RKO (cell line): ENCODE measurements at places on chromosomes 13 and 19.

GRCh38 chr19:16026756-16027155 lies 49.5 kb upstream of the TPM4 start:
- DNase-seq, result no peak

DNA sequence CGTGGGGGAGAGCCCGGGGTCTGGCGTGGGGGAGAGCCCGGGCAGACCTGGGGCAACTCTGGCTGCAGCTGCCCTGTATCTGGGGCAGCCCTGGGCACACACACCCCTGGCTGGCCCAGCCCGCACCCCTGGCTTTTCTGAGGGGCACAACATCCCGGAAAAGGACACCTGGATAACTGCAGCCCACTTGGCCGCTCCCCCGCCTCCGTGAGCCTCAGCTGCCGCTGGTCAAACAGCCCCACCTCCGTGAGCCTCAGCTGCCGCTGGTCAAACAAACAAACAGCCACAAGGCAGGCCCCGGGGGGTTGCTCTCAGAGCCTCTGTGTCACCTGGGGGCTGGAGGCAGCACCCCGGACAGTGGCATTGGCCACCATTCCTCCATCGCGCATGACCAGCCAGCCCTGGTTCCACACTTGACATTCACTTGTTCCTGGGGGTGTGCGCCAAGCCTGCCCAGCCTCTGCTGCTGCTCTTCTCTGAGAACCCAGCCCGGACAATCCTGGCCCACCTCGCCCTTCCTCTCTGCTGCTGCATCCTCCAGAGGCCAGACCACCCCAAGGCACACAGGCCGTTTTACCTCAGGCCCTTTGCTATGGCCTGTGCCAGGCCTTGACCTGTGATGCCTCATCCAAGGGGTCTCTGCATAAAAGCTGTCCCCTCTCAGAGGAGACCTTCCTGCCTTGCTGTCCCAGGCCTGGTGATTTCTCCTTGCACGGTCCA lies 19.9 kb downstream of the CEBPG start:
- DNase-seq, result no peak

DNA sequence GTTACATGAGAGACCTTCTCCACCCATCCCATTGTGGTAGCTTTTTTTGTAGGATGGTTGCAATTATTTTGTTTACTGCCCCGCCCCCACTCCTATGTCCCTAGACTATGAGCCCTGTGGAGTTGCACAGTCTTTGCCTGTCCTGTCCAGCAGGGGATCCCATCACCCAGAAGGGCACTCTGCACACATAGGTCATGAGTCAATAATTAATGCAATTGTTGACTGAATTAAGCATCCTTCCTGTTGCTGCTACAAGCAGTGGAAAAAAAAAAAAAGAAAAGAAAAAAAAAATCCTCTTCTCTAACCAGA lies 14.2 kb downstream of the C19orf81 start:
- DNase-seq, result peak; percentile 84

GRCh38 chr19:9862938-9863337 lies 27.8 kb downstream of the PIN1 start:
- no peak for DNase-seq

- DNase-seq, result no peak
Measured at GRCh38 chr13:113117335-113117872, 5.2 kb upstream of the F10 start.

DNA sequence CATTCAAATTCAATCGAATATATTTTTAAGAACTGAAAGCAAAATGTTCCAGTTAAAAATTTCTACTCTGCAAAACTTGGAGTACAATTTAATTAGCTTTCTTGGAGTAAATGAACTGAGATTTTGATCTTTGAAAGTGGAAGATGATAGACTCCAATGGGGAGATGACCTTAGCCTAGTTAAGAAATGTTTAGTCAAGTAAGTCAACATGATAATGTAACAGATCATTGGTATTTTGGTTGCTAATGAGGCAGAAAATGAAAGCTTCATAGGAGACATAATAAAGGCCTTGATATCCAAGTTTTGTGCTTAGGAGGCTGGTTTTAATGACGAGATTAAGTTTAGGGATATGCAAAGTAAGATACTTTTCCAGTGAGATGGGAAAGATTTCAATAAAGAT lies 181.7 kb downstream of the ITGBL1 start:
- no peak for DNase-seq

- DNase-seq, result no peak
Measured at GRCh38 chr19:58521651-58522050, 2.0 kb upstream of the ZBTB45 start.

- peak; percentile 52 for DNase-seq
Measured at GRCh38 chr19:45577111-45577905, 7.3 kb downstream of the OPA3 start.

DNA sequence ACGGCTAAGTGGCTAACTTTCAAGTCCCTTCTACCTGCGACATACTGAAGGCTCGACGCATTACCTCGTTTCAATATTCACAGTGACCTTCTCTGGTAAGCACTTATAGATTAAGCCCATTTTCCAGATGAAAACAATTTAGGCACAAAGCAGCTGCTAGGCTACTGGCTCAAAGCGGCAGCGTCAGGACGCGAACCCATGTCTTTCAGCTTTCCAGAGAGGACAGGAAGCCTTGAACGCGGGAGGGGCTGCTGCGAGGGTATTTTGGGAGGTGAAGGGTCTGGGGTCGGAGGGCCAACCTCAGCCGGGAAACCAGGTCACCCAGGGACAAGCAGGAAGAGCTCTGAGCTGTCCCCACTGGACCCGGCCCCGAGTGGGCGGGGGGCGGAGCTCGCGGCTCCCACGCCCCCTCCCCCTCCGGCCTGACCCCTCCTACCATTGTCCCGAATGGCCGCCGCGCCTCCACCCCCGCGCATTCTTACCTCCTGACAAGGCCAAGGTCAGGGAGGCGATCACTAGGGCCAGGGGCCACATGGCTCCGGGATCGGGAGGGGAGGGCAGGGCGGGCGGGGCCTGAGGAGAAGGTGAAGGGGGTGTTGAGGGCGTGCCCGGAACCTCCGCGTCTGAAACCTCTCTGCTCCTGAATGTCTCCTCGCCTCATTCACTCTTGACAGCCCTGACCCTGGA lies at the start of gene KLK13:
Gene KLK13, minus strand, starts transcription at position 559 of the 687 bp plus-strand sequence. Its CDS starts 25 bp downstream, at position 534.
- DNase-seq, result no peak

DNA sequence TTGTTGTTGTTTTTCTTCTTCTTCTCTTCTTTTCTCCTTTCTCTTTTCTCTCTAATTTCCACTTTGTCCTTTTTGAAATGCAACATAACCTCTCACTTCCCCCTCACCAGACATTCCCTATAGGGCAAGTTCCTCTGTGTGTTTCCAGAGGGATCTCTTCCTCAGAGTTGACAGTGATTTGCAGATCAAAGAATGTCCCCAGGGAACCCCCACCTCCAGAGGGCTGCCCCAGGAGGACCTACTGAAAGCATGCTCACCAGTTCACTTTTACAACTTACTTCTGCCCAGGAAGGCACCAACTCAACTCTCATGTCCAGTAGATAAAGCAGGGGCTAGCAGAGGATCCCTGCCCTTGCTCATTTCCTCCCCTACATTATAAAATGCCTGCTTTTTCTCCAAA lies 1648.0 kb downstream of the PCDH9 start:
- DNase-seq, result no peak

DNA sequence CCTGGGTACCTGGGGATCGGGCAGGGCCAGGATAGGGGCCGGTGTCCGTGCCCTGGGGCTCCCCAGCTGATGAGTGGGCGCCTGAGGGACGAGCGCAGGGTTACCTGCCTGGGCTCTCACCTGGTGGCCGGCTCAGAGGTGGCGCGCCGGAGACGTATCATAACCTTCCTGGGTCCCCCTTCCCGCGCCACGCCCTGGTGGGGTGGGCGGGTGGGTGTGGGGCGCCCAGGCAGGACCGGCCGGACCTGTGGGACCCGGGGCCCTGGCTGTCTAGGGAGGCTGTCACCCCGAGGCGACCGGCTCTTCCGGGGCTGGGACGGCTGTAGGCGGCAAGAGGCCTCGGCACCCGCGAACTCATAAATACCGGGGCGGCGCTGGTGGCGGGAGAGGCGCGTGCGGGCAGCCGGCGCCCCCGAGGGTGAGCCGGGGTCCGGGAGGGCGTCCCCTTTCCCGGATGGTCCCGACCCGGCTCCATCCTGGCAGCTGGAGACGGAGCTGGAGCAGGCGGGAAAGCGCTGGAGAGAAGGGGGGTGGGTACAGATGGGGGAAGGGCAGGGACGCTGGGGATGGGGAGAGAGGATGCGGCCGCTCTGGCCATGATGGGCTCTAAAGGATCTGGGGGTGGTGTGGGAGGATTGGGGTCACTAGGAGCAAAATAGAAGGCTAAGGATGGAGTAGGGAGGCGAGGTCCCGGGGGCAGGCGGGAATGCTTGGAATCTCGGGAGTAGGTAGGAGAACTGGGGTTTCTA lies at the start of gene ACP7:
Gene ACP7, plus strand, starts transcription at position 386 of the 749 bp plus-strand sequence. CDS start 902 bp downstream, outside the sequence.
- DNase-seq, result peak; percentile 67
